ENCODE measurements at places on chromosomes 5 and 9.

DNA sequence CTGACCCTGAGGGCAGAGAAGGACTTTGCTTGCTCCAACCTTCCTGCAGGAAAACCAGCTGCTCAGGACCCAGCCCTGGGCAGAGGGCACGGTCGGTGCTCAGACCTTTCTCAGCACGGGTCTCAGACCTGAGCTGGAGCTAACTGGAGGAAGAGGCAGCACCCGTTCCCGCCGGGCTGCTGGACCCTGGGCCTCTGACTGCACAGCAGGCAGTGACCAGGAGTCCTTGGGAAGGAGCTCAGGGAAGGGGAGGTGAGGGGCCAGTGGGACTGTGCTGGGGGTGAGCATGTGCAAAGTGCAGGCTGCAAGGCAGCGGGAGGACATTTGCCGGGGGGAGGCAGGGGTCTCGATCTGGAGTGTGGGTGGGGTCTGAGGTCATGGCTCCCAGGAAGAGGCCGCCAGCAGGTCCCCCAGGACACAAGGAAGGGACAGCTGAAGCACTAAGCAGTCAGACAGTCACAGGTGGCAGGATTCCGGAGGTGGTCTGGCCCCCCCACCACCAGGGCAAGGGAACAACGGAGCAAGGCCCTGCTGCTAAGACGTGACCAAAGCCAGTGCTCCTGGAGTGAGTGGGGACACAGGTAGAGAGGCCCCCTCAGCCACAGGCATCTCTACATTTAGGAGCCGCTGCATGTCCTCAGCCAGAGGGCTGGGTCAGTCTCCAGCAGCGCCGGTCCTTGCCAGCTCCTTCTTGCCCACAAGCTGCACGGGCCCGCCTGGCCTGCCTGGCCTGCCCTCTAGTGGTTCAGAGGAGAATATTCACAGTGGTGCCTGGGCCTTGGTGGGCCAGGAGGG is 4.8 kb upstream of the DPM2 start:
- DNase-seq, result peak; percentile 70

- no peak for DNase-seq
These were observed 93.9 kb downstream of the RFX3 start for GRCh38 chr9:3431890-3432289.

DNA sequence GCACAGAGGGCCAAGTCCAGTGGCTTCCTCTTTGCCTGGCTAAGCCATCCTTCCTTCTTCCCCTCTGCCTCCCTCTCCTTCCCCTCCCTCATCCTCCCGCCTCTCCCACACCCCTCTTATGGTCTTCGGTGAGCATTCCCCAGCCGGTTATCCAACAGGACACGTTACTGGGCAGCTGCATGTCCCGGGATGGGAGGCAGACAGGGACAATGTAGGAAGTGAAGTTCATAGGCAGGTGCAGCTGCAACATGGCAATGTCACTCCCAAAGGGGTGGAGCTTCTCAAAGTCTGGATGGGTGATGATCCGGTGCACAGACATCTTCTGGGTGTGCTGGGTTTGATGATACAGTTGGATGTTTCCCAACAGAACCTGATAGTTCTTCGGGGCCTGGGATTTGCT is 71.4 kb upstream of the SPTLC1 start:
- no peak for DNase-seq

DNA sequence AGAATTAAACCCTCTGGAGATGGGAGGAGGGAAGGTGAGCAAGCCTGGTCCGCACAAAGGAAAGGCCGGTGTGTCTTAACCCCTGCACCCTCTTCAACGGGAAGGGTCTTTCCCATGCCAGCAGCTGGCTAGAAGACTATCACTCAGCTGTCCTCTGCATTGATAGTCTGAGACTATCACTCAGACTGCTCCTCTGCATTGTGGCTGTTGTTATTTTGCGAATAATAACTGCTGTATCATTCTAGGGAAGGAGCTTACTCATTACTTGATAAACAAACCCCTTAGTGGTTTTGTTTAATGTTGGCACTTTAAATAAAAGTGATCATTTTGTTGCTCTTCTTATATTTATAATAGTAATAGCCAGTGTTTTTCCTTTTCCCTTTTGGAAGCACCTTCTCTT is 8.1 kb downstream of the TRIP13 start:
- DNase-seq, result no peak

GRCh38 chr9:96567203-96567700 is 52.4 kb downstream of the CDC14B start:
- DNase-seq, result peak; percentile 28

DNA sequence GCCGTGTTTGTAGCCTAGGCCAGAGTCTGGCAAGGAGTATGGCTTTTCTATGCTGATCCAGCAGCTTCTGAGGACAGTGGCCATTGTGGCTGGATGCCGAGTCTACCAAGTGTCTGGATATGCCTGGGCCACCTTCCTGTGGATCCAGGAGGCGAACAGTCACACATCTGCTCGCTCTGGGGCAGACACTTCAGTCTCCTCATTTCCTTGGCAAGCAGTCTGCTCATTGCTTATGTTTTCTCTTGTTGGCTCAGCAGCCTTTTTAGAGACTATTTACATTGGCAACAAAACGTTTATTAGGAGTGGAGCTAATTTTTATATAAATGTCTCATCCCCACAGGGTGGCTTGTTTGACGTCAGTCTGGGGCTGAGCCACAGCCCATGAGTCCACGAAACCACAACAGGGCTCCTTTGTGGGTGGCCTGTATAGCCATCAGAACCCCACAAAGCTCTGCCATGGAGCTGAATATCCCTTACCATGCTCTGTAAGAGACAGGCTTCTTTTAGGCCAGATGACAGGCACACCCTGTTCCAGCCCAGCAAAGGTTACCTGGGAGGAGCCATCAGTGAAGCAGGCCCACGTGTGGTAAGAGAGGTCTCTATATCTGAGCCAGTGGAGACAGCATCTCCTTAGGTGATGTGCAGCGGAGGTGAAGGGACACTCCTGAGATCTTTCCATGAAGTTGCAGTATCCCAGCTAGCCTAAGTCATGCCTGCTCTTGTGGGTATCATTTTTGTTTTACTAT is 221.7 kb downstream of the DIRAS2 start:
- DNase-seq, result no peak

GRCh38 chr9:127650518-127650917 is 38.4 kb downstream of the STXBP1 start:
- no peak for DNase-seq

DNA sequence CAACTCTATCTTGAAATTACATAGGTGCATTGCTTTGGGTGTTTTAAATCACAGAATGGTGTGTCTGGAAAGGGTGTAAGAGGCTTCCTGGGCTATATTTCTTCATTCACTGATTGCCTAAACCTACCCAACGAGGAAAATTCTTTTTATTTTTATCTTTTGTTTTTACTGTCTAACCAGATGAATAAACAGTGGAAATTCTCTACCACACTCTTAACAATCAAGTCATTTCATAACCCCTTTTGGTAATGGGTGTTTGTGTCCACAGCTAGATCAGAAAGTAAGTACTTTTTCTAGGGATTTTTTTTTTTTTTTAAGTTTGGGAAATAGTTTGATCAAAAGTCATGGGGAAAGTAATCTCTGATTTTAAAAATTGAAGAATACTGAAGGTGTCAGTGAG is 27.6 kb upstream of the C5orf47 start:
- DNase-seq, result no peak

- DNase-seq, result no peak
These were observed 32.4 kb upstream of the CTNNA1 start for GRCh38 chr5:138720840-138721239.

All from fibroblast of mammary gland (primary cell).